Bronchial epithelial cell (primary cell): ENCODE measurements at places on chromosomes 11 and 22. TPM values are rescaled to one million over a fixed set of nuclear protein-coding genes. Genes with fewer than 3 reads are reported as not detected.

DNA sequence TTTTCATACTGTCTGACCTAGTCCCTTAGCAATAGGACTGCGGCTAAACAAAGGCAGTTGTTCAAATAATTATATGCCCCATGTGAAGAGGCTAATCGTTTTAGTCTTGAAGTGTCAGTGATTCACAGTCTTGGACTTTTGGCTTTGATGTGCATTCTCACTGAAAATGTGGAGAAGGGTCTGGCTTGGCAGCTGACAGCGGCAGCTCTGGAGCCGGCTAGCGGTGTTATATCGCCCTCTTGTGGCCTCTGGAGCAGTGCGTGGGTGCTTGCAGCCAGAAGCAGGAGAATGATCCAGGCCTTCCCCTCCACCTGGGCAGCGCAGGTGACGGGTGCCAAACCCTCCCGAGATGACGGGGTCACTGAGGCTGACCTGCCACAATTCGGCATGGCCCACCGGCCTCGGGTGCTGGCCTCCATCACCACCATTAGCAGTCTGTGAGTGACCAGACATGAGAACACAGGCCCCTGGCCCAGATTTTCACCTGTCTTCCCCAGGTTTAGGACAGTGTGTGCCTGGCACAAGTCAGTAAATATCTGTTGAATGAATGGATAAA, 90.3 kb upstream of the PITPNB start:
- DNase-seq = peak; percentile 69

DNA sequence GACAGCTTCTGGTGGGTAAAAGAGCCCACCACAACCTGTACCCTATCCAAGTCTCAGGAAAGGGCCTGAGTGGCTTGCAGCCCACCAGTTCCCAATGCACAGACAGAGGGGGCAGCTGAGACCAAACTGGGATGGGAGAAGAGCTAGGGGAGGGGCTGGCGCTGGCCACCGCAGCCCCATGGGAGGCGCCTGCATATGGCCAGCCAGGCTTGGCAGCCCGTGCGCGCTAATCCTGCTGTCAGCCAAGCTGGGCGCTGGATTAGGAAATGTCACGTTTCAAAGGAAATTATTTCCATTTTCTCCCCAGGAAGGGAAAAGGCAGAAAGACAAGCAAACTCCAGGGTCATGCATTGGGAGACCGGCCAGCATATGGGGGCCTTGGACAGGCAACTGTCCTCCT, 236.8 kb downstream of the BUD13 start:
- no peak for DNase-seq

GRCh38 chr11:118223992-118224391, 819 bp downstream of the JAML start:
- no peak for DNase-seq

DNA sequence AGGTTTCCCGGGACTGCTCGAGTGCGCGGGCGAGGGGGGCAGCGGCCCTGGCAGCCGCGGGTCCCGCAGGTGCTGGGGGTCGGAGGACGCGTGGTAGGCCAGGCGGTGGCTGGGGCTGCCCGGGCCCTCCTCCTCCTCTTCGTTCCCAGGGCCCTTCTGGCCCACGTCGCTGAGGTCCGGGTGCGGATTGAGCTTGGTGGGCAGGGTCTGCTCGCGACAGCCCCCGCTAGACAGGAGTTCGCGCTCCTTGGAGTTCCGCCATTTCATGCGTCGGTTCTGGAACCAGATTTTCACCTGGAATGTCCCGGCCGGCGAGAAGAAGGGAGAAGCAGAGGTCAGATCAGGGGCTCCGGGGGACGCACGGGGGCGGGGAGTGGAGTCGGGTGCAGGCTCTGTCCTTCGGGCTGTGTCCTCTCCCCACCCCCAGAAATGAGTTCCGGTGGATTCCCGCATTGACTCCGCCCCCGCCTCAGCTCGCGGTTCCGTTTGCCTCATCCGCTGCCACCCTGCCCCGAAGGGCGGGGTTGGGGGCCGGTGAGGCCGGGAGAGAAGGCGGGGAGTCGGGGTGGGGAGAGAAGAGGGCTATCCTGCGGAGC, 3.9 kb downstream of the DBX1 start:
- DNase-seq = no peak

The SAA4 gene
- total RNA-seq = not detected in 2 replicates

DNA sequence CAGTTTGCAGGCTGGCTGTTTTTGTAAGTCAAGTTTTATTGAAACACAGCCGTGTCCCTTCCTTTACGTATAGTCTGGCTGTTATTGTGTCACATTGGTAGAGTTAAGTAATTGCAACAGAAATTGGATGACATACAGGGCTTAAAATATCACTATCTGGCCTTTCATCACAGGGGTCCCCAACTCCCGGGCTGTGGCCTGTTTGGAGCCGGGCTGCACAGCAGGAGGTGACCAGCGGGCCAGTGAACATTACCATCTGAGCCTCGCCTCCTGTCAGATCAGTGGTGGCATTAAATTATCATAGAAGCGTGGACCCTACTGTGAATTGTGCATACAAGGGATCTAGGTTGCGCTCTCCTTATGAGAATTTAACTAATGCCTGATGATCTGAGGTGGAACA, 31.7 kb downstream of the EXT2 start:
- DNase-seq = no peak

The RIN1 gene
- total RNA-seq = 19.0 and 19.7 TPM in 2 replicates

DNA sequence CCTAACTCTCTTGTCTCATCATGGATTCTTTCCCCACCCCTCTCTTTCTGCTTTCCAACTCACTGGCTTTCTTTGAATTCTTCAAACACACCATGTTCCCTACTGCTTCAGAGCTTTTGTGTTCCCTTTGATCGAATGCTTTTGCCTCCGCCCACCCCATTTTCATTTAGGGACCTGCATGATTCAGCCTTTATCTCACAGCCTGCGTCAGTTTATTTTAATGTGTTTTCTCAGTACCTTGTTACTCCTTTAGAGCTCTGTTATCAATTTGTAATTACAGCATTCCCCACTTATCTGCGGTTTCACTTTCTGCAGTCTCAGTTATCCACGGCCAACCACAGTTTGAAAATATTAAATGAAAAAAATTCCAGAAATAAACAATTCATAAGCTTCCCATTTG, 451.3 kb downstream of the METTL15 start:
- DNase-seq = no peak

- no peak for DNase-seq
Observed at GRCh38 chr11:17608821-17609220, 61.8 kb downstream of the OTOG start.

DNA sequence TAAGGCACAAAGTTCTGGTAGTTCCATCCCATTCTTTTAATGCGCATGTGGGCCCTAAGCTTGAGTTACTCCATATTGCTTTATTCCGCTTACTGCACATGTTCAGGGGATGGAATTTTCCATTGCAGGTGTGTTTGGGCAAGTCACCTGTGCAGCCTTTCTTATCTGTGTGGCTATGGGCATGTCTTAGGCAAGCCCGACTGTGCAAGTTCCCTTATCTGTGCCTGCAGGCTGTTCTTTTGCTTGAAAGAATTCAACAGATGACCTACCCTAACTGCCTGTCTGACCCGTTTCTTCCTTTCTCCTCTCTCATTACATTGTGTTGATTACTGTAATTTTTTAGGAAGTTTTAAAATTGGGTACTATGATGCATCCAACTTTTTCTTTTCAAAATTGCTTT, 363.6 kb downstream of the TTC28 start:
- DNase-seq = peak; percentile 84

The XPNPEP3 gene
- 5.5 and 5.6 TPM in 2 replicates for total RNA-seq

GRCh38 chr22:36144886-36145541, 15.5 kb downstream of the APOL3 start:
- peak; percentile 40 for DNase-seq

DNA sequence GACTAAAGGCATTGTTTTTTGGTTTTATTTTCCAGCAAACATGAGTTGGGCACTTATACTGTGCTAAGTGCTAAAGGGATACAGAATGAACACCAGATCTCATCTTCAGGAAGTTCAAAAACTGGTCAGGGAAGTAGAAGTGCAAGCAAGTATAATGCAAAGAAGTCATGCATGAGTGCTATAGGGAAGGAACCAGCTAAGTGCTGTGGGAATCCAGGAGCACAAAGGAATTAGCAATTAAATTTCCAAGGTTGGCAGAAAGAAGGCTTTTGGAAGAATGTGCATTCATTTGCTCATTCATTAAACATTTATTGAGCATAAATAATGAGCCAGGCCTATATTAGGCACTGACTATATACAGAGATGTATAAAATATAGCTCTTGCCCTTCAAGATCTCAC, 143.7 kb upstream of the ARHGAP42 start:
- DNase-seq = no peak

DNA sequence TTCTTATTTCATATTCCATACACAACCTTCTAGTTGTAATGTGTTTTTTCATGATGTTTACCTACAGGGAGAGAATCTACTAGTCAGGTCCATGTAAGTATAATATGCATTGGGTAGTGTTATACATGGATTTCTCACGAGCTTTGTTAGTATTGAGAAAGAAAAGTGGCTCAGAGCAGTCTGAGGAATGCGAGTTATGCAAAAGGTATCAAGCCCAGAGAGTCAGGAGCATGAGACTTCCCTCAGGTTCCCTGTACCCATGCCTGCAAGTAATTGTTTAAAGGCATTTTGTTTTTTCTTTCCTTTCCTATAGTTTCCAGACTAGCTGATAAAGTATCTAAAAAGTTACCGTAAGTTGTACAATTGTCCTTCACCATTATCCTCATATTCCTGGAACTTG, 66.1 kb downstream of the STK33 start:
- DNase-seq = no peak

The KRTAP5-11 gene
- not detected in 2 replicates for total RNA-seq

The TECTA gene
- under 0.01 and 0.38 TPM in 2 replicates for total RNA-seq

DNA sequence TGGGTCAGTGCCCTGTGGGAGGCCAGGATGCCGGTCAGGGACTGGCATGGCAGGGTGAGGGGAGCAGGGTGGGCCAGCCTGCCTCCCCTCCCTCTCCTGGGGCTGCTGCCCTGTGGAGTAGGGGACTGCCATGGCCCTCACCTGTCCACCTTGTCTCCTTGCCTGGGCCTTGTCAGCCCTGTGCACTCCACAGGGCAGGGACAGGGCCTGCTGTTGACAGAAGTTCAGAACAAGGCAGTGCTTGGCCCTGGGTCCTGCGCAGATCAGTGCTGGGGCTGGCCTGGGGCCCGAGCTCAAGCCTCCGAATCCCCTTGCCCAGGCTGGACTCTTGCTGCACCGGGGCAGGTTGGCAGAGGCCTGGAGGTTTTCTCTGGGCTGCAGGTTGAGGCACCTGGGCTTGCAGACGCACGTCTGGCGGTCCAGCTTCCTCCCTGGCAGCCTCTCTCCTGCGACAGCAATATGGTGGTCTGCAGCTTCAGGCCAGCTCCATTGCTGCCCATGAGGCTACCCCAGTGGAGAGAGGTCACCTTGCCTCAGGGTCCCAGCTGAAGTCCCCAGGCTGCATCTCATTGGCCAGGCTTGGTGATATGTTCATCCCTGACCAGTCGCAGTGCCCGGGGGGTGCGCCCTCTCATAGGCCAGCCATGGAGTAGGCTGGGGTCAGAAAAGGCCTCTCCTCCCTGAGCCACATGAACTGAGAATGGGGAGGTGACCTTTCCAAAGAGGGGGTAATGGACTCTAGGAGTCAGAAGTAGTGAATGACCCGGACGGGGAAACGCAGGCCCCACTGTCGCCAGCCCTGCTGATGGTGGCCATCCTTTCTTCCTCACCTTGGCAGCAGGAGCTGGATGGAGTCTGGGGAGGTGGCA, 21.5 kb upstream of the CHKA start:
- no peak for DNase-seq

The OR52H1 gene
- total RNA-seq = 0.38 TPM in 1 of 2 replicates, not detected in the other

The OR10A2 gene
- not detected in 2 replicates for total RNA-seq
